ENCODE measurements at places on chromosomes 6 and 20.
A peak's percentile ranks its signal among the peaks of the same experiment; 100 is the strongest.

- no peak for DNase-seq
Measured at GRCh38 chr20:50799176-50799889, 4.5 kb downstream of the BCAS4 start.

DNA sequence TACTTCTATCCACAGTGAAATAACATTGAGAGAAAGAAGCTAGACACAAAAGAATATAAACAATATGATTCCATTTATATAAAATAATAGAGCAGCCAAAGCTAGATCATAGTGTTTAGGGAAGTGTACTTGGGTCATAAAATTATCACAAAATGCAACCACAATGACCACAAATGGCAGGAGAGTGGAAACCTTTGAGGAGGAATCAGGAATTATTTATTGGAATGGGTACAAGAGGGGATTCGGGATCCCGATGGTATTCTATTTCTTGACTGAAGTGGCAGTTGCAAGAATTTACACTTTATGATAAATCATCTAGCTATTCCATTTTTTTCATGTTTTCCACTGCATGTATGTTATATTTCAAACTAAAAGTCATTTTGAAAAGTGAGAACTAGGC lies 76.1 kb downstream of the IPCEF1 start:
- DNase-seq, result no peak

- no peak for DNase-seq
Measured at GRCh38 chr6:64949257-64949656, 757.8 kb downstream of the EYS start.

DNA sequence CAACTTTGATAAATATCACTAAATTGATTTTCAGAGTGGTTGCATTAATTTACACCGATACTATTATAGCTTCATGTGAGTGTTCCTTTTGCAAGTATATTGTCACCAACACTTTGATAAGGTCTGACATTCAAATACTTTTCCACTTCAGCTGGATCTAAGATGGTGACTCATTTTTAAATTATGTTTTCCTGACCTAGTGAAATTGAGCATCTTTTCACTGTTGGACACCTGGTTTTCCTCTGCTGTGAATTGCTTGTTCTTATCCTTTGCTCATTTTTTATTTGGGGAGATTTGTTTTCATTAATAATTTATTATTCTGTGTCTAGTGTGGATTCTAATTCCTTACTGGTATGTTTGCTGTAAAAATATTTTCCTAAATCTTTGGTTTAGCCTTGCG lies 85.2 kb upstream of the PRDM1 start:
- no peak for DNase-seq

DNA sequence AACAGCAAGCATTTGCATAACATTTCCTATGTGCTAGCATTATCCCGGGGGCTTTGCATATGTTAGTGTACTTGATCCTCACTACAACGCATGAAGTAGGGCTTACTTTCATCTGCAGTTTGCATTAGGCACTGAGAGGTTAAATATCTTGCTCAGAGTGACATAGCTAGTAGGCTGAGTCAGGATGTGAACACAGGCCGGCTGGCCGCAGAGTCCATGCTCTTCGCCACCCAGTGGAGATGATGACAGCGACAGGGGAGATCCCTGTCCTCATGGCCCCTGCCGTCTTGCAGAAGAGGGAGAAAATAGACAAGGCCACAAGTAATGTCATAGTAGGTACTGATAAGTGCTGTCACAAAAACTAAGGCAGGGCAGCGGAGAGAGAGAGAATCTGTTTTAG lies 46.9 kb downstream of the LYRM4 start:
- DNase-seq, result no peak

GRCh38 chr6:111534231-111534751 lies 51.3 kb upstream of the REV3L start:
- DNase-seq, result no peak

DNA sequence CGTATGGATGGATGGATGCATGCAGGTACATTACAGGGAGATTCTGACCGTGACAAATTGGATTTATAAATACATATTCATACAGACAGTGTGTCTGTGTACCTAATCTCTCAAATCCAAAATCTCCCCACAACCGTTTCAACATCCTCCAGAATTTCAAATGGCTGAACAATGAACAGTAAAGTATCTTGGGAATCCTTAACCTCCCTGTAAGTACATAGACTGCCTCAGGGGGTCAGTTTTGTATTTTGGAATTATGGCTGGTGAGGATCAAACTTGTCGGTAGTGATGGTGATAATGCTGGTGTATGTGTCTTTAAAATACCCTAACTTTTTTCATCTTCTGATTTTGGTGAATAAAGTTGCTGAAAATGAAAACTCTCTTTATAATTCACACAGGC lies 246.2 kb downstream of the FOXC1 start:
- no peak for DNase-seq

DNA sequence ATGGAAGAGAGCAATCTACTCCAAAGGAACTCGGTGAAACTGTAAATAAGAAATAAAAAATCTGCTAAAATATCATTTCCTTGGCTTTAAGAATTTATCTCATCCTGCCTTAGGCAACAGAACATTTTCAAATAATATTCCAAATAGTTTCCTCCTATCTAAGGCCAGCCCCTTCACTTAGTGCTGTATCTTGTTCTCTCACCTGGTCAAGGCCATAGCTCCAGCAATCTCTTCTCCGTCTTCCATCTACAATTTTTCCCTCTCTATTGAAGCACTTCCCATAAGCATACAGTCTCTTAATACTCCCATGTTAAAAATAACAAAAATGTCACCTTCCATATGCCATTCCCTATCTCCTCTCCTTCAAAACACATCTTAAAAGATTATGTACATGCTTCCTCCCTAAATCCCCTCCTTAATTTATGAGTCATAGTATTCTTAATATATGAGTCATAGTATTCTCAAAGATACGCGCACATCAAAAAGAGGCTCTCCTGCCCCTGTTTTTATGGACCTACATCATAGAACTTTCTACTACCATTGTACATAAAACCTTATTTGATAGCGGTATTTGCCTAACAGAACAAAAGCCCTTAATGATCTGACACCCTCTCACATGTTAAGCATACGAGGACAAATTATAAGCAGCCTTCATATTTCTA lies 146.9 kb downstream of the PDE10A start:
- DNase-seq, result no peak

DNA sequence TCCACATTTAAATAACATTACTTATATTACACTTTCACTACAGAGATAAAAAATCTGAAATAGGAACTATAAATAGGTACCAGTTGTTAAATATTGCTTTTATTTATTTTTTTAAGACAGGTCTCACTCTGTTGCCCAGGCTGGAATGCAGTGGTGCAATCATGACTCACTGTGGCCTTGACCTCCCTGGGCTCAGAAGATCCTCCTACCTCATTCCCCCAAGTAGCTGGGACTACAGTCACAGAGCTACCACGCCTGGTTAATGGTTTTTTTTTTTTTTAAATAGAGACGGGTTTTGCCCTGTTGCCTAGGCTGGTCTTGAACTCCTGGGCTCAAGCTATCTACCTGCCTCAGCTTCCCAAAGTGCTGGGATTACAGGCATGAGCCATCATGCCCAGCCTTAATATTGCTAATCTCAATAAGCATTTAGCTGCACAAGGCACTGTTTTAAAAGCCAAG lies 17.3 kb downstream of the EEF1E1 start:
- no peak for DNase-seq

DNA sequence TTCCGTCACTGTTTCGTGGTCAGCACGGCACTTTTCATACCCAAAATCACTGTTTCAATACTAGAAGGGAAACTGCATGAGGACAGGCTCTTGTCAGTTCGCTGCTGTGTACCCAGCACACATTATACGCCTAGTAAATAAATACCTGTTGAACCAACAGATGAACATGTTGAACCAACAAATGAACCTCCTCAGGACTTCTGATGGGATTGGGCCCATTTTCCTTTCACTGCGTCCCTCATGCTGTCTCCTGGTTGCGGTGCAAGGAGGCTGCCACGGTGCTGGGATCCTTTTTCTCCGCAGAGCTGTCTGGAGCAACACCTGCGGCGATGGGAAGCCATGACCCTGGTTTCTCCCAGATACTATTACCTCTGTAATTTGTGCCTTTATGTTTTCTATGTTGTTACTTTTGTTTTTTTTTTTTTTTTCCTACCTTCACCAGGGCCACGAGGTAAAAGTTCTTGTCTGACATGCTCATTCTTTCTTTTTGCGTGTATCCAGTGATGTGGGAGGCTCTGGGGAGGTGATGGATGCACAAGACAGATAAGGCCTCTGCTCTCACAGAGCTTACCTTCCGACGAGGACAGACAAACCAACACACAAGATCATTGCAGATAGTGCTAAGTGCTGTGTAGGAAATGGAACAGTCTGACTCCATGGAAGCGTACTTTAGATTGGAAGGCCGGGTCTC lies 1.1 kb downstream of the VAPB start:
- no peak for DNase-seq

DNA sequence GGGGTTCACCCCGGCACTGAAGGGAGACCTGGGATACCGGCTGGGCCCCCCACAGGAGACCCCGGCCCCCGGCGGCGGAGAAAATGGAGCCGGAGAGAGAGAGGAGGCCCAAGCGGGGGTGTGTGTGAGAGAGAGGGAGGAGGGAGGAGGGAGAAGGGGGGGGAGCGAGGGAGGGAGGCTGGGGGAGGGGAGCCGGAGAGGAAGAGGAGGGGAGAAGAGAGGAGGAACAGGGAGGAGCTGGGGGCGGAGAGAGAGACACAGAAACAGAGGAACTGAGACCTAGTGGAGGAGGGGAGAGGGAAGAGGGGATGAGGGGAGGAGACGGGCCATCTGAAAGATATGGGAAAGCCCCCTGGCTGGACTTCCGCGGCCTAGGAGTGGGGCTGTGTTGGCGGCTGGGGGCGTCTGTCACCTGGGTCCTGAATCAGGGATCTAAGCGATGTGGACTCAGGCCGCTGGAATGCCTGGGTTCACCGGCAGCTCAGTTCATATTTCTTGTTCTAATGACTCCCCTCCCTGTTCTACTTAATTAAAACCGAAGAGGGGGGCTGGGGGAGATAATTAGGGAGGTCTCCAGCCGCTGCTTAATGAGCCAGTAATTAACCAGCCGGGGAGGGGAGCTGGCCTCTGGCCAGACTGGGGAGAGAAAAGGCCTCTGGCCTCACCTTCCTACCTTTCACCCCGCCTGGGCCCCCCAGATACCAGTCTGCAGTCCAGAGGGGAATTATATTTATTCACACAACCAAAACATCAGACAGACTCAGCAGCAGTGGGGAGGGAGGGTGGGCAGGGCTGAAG lies at the start of gene PBX2:
Gene PBX2 (minus strand): TSS at position 149 of the 798 bp plus-strand sequence. CDS start 287 bp downstream, outside the sequence.
- peak; percentile 74 for DNase-seq

GRCh38 chr6:152952866-152953509 lies 29.9 kb downstream of the FBXO5 start:
- no peak for DNase-seq

DNA sequence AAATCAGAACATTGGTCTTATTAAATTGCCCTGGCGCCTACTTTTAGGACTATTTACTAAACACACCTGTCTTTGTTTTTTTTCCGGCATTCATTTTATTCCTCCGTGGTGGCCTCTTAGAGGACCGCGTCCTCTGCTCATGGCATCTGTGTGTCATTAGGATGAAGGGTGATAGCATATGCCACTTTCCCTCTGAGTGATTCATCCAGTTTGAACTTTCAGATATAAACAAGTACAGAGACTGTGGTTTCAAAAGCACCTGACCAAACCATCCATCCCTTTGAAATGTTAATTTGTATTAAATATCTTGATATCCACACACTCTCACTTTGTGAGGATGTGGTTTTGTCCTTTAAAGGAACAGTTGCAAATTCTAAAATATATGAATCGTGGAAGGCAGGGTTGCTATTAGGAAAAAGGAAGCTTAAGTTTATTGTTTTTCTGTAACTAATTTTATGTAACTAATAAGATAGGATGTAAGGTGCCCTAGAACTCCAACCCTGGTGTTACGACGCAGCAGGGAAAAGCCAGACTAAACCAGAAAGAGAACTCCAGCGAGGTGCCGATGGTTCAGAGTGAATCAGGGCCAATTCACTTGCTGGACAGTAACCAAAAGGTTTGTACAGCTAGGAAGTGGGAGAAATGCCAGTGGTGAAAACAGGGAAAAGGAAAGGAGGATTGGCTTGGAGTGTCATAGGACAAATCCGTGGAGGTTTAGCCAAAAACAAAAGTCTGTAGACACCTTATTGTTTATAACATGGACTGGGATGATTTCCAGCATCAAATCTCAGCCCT lies 98.7 kb downstream of the SHLD1 start:
- DNase-seq, result no peak

- DNase-seq, result no peak
Measured at GRCh38 chr6:165042912-165043311, 266.5 kb downstream of the C6orf118 start.

DNA sequence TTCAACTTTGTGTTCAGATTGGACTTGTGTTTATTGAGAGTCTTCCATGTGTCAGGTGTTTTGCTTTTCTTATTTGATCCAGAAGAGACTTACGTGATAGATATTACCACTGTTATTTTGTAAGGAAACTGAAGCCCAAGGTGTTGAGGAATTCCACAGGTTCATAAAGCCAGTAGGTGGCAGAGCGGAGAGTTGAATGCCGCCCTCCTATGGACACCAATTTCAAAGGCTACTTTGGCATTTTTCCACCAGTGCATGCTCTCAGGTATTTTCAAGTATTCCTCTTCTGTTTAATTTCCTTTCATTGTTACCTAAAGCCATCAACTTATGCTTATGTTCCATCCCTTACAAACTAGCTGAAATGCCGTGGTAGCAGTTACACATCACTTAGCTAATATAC lies 14.0 kb upstream of the COL10A1 start:
- DNase-seq, result no peak

DNA sequence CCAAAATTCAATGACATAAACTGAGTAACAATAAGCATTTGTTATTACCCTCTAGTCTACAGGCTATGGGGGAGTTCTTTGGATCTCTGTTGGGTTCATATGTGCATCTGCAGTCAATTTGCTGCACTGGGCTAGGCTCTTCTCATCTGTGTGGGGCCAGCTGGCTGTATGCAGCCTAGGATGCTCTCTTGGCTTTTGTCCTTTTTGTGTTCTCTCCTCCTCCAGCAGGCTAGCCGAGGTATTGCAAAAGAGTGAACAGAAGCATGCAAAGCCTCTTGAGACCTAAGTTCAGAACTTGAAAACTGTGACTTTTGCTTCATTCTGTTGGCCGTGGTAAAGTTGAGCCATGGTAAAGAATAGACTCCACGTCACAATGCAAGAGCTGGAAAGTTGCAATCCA lies 62.8 kb upstream of the FOXO3 start:
- no peak for DNase-seq

- DNase-seq, result no peak
Measured at GRCh38 chr6:169714178-169714577, 10.1 kb downstream of the PHF10 start.

DNA sequence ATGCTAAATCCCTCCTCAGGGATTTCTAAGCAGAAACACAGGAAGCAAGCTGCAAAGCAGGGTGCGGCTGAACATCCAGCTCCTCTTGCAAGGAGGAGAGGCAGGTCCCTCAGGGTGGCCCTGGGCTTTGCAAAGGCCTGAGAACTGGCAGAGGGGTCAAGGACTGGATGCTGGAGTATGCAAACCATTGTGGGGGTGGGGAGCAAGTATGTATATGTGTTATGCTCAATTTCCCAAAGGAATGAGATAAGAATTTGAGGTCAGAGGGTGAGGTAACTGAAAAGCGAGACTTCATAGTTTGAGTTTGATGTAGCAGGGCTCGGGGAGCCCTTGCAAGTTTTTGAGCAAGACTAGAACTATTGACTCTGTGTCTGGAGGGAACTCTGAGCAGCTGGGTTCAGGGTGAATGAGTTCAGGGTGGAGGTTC lies 11.2 kb downstream of the SLC22A2 start:
- DNase-seq, result no peak

GRCh38 chr20:5470943-5471342 lies 154.2 kb upstream of the PROKR2 start:
- no peak for DNase-seq

- no peak for DNase-seq
Measured at GRCh38 chr6:25370178-25371036, 91.2 kb downstream of the CARMIL1 start.

GRCh38 chr6:168301648-168302398 lies 17.8 kb downstream of the DACT2 start:
- DNase-seq, result no peak

All from activated CD4-positive, CD25-positive, alpha-beta regulatory T cell treated with anti-CD3 and anti-CD28 coated beads, Interleukin-2, amount 50 U/mL, for 72 hours (primary cell).